ENCODE measurements at places on chromosomes 3 and 15.

DNA sequence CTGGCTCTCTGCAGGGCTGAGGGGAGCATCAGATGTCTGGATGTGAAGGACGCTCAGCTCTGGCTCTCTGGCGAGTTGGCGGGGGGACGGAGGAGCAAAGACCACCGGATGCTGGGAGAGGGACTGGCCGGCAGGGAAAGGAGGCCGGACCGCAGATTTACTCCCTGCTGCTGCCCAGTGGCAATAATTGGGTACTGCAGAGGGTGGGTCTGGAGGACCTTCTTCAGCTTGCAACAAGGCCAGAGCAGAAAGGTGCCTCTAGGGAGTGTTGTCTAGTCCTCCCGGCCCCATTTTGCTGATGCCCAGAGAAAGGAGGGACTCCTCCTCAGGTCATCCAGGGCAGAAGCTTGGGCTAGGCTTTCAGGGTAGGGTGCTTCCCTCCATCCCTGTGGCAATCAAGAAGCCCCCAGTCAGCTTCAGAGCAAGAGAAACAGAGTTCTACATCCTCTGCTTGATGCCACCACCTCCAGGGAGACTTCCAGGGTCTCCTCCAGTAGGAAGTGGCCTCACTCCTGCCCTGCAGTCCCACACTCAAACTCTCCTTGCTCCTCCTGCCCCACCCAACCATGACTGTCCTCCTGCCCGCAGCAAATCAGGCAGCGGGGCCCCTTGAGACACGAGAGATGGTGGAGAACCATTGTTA, 20.3 kb upstream of the CSPG4 start:
- peak; percentile 57 for DNase-seq

GRCh38 chr3:114558271-114558670, 264.4 kb downstream of the TIGIT start:
- no peak for DNase-seq

- no peak for DNase-seq
Measured at GRCh38 chr15:78110096-78110495, 17.7 kb downstream of the SH2D7 start.

- no peak for DNase-seq
Measured at GRCh38 chr3:51830836-51831385, 30.5 kb upstream of the IQCF2 start.

DNA sequence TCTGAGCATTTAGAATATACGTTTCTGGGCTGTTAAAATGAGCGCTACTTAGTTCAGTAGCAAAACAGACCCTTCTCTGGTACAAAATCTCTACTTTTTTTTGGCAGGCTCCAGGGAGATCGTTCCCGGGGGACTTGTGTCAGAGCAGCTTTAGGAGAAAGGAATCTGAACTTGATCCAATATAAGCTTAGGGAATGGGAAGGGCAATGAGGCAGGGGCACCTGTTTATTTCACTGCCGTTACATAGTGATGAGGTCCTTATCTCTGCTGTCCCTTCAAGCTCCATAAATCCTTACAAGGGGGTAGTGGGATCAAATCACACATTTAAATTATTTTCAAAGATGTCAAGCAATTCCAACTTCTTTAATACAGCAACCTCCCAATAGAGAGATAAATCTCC, 128.7 kb upstream of the BNIP2 start:
- no peak for DNase-seq

DNA sequence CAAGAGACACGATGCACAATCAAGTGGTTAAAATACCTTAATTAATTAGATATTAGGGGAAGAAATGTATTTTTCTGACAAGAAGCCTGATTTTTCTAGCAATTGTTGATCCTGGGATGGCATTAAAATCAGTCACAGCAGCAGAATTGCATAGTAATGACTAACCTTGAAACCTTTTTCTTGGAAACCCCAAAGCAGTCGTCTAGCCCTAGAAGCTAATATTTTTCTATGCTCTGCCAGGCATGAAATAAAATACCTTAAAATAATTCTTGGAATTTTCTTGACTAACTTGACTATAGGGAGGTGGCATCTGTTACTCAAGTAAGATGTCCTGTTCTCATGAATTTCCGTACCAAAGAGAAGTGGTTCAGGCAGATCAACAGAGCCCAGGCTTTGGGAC, 204.1 kb downstream of the THRB start:
- no peak for DNase-seq

DNA sequence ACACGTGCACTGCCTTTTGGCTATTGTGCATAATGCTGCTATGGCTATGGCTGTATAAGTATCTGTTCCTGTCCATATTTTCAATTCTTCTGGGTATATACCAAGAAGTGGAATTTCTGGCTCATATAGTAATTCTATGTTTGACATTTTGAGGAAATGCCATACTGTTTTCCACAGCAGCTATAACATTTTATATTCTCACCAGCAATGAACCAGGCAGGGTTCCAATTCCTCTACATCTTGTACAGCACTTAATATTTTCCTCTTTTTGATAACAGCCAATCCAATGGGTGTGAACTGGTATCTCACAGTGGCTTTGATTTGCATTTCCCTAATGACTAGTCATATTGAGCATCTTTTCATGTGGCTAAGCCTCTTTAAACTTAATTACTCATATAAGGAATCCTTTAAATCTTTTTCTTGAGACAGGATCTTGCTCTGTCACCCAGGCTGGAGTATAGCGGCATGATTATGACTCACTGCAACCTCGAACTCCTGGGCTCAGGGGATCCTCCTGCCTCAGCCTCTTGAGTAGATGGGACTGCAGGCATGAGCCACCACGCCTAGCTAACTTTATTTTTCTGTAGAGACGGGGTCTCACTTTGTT, 38.1 kb upstream of the IGDCC4 start:
- DNase-seq: no peak

DNA sequence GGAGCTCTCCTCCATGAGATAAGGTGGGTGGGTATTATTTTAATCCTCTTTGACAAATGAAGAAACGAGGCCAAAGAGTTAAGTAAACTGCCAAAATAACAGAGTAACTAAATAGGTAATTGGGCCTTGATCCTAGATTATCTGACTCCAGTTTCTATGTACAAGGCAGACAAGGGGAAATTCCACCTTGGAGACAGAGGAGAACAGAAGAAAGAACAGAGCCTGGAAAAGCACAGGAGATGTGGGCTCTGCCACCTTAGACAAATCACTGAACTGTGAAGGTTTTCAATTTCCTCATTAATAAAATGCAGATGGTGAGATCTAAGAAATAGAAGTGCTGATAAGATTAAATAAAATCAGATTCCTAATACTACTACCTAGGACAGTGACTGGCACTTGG, 310.2 kb upstream of the TLE3 start:
- DNase-seq: no peak

- no peak for DNase-seq
Measured at GRCh38 chr3:36364260-36364659, 16.0 kb upstream of the STAC start.

DNA sequence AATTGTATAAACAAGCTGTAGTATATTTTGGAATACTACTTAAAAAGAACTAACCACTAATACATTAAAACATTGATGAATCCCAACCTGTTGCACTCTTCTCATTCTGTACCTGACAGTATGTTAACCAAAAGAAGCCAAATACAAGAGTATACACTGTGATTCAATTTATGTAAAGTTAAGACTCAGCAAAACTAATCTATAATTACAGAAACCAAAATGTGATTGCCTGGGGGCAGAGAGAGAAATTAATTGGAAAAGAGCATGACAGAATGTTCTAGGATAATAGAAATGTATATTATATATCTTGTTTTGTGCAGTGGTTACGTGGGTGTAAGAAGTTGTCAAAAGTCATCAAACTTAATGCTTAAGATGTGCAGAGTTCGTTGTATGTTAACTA, 31.1 kb downstream of the PIK3CA start:
- no peak for DNase-seq

Data from germinal center (tissue), 1 donor.